ENCODE measurements at places on chromosomes 13 and 19.

- DNase-seq, result no peak
These were observed 627 bp downstream of the GCDH start for GRCh38 chr19:12891553-12892021.

DNA sequence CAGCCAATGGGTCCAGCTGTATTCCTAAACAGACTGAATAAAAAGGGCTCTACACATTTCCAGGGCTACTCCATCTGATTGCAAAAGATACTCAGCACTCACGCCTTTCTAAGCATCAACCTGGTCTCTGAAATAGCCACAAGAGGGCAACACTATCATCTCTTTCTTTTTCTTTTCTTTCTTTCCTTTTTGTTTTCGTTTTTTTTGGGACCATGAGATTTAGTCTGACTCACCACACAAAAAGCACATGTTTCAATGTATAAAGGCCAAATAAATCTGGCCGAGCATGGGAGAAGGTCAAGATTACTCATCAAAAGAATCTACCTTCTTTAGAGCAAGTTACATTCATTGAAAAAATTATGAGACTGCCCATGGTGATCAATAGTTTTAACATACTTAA, 805.6 kb upstream of the ARGLU1 start:
- DNase-seq, result no peak

DNA sequence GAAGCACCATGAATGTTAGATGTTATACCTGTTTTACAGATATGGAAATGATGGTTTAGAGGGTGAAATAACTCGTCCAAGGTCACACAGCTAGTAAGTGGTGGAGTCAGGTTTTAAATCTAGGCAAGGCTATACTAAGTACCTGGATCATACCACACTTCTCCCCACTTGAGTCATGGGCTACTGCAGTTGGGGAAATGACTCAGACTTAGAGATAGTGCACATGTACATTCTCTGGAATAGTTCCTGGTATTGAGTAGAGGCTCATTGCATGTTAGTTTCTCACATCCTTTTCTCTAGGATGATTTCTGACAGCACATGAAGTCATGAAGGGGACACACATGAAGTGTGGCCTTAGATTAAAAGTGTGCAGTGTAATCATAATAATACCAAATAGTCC, 76.2 kb upstream of the TNFSF11 start:
- peak; percentile 26 for DNase-seq

- DNase-seq, result no peak
These were observed 564.1 kb downstream of the EFNB2 start for GRCh38 chr13:105971312-105971711.
